ENCODE measurements at places on chromosomes 6 and 20.
A peak's percentile ranks its signal among the peaks of the same experiment; 100 is the strongest.

DNA sequence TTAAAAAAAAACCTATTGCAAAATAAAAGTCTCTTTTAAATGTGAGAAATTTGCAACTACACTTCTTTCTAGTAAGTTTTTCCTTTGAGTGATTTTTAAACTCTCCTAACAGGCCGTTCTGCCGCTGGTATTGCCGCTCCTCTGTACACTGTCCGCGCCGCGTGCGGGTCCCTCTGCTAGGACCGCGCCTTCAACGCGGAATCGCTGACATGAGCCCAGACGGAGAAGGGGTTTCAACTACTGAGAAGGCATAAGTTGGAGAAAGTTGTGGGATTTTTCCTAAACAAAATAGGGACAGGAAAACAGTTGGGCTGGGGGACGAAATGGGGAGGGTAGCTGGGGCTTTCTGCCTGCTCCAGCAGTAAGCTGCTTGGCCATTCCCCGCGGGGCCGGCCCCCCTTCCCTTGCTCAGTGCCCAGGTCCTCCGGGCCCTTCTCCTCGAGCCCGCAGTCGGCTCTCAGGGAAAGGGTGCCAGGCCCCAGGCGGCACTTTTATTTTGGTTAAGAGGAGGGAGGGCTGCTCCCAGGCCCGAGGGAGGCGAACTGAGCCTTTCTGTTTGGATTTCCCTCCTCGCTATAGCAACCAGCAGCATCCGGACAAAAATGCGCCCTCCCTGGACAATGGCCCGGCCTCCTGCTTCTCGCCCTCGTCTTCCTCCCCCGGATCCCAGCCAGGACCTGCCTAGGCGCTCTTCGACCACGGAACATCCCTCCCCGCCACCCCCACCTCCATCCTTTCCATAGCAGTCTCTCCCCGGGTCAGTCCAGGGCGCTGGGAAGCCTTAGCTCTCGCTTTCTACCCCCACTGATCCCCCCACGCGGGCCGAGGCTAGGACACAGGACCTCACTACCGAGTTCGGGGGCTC lies 6.8 kb upstream of the POU3F2 start:
- no peak for DNase-seq

DNA sequence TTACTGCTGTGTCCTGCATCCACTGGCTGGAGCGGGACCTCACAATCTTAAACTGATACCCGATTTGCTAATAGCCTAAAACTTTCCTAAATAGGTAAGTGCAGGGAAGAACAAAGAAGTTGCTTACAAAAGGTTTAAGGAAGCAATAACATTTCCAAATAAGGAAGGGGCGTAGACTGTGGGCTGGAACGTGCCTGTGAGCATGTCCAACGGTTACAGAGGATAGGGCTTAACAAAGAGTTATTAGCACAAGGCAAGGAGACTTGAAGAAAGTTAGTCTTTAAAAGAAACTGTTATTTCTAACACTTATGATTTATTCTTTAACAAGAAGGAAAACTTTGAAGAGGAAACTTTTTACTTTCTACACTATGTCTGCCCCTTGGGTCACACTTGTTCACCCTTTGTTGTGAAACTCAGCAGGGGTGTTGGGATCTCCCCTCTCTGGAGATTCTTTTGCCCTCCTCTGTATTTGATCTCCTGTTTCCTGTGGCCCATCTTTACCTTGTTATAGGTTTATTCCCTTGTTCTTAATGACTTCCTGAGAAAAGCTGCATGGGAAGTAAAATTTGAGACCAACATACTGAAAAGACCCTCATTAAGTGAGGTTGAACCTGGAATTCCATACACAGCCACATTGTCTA lies 28.7 kb downstream of the KAT14 start:
- no peak for DNase-seq

DNA sequence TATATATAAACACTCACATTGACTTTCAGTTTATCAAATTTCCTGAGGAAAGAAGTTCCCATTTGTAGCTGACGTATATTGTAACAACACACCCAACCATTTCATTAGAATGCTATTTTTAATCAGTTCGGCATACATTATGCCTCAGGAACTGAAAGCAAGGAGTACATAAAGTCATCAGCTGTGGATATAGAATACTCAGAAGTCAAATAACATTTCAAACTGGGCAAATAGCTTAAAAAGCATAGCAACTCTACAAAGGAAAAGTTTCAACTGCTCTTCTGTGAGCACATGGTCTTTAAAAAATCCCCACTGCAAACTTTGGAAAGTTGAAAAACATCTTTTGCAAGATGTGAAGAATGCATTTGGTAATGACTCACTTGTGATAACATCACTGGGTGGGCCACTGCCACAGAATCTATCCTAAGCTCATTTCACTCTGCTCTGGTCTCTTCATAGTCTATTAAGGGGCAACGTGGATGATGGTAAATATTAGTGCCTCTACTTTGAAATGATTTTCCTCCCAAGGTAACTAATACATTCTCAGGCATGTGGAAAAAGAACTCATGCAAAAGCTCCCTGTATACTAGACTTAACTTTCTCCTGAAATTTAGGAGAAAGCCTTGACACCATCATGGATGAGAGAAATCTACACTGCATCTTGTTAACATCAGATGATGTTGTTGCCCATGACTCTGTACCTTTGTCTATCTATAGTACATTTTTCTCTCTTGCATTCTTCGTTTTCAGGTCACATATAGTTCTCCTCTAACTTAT lies 49.2 kb downstream of the FYN start:
- peak; percentile 41 for DNase-seq

GRCh38 chr6:30640481-30640880 lies 6.5 kb upstream of the C6orf136 start:
- DNase-seq, result peak; percentile 9

DNA sequence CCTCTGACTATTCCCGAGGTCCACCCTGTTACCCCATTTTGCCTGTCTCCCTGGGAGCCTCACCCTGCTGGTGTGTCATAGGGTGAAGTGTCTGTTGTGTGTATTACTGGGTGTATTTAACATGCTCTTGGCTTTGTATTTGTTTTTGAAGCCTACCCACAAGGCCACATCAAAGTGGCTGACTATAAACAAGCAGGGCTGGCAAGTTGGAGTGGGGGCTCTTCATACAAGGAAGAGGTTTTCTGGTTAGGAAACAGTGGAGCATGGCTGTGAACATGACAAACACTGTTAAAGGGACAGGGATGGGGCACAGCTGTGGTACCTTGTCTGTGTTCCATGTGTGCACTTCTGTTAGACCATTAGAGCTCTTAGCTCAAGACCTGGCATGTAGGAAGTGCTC lies 26.3 kb downstream of the HECA start:
- peak; percentile 13 for DNase-seq

DNA sequence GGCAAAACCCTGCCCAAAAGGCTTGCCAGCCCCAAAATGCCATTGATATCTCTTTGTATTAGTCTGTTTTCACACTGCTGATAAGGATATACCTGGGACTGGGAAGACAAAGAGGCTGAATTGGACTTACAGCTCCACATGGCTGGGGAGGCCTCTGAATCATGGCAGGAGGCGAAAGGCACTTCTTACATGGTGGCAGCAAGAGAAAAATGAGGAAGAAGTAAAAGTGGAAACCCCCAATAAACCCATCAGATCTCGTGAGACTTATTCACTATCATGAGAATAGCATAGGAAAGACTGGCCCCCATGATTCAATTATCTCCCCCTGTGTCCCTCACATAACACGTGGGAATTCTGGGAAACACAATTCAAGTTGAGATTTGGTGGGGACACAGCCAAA lies 28.6 kb downstream of the MBOAT1 start:
- no peak for DNase-seq

GRCh38 chr20:33337119-33337518 lies 54.1 kb downstream of the BPIFB1 start:
- peak; percentile 37 for DNase-seq

DNA sequence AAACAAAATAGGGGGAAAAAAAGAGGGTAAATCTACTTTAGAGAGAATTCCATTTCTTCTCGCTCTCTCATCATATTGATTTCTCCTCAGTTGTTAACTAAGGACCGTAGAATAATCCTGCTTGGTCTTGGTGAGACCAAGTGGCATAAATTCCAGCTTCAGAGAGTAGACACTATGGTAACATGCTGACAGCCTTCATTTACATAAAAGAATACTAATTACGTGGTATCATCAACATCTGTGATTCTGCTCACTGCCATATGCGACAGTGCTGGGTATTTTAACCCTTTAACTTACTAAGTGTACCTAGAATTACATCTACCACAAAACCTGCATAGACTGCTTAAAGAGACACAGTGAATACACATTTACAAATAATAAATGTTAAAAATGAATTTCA lies 27.1 kb downstream of the TOMM6 start:
- no peak for DNase-seq

- peak; percentile 63 for DNase-seq
Measured at GRCh38 chr20:37902504-37903313, at the start of gene VSTM2L. Gene VSTM2L, plus strand, starts transcription at chr20:37903127. Its CDS starts 224 bp downstream, at chr20:37903351.

DNA sequence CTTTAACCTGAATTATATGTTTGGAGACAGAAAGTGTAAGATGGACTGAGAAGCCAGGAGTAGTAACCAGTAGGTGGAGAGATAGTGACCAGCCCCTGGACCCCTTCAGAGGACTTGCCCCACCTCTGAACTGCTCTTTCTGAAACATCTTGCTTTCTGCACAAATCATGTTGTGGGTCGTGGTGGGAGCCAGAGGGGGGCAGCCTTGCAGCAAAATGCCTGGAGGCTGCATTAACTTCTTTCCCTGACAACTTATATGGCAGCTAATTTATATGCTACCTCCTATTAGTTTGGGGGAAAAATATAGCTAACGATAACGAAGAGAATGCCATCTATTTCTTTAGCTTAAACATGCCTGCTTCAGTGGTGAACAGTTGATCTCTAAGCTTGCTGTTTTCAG lies 859.8 kb downstream of the MAFB start:
- DNase-seq, result no peak

GRCh38 chr6:33716379-33716778 lies 4.9 kb upstream of the UQCC2 start:
- peak; percentile 46 for DNase-seq

GRCh38 chr6:140758169-140758877 lies 1374.4 kb upstream of the GJE1 start:
- DNase-seq, result no peak

DNA sequence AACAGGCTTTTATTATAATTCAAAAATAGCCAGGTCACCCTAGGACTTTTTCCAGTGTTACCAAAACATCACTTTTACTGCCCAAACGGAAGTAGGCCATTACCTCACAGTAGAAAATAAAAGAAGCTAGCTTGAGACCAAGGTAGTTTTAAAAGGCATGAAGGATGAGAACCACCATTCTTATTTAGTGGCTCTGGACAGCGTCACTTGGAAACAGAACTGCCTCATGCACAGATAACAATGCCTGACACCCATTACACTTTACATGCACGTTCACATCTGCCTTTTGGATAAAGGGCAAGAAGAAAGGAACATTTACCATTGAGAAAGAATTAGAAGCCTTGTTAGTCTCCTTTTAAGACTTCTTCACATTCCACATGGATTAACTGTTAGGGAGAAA lies 1.9 kb upstream of the PAQR8 start:
- DNase-seq, result no peak

GRCh38 chr20:62905536-62906117 lies 20.7 kb downstream of the DIDO1 start:
- no peak for DNase-seq

DNA sequence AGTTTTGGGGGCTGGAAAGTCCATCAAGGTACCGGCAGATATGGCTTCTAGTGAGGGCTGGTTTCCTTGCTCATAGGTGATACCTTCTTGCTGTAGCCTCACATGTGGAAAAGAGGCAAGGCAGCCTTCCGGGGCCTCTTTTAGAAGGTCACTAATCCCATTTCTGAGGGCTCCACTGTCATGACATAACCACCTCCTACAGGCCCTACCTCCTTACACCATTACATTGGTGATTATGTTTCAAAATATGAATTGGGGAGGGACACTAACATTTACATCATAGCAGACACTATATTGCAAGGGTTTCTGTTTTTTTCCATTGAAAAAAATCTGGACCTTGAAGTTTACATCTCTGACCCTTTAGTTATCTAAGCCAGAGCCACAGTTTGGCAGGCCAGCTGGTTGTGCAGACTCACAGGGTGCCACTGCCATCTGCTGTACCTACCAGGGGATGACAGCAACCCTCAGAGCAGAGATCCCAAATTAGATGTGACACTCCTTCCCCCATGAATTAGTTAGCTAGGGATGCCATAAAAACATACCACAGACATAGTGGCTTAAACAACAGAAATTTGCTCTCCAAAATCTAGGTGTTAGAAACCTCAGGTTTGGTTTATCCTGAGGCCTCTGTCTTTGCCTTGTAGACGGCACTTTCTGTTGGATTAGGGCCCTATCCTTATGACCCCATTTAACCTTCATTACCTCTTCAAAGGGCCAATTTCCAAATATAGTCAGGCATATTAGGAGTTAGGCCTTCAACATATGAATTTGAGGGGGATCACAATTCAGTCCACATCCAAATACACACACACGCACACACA lies 166.4 kb upstream of the RNF217 start:
- DNase-seq, result peak; percentile 52

DNA sequence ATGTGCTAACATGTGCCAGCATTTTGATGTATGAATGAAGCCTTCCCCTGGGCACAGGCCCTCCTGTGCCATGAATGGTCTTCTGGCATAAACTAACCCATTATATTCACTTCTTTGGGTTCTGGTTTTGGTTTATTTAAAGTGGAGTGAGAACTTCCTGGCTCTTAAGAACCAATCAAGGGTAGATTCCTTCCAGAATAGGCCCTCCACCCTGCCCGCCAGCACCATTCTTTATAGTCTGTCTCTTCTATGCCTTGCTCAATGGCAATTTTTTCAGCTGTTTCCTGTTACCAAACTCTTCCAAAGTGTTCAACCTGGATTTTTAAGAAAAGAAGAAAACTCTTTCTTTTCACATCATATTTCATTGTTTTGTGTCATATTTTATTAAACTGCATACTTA lies 44.1 kb downstream of the VEGFA start:
- no peak for DNase-seq

- no peak for DNase-seq
Measured at GRCh38 chr6:166314454-166314853, 6.3 kb upstream of the PRR18 start.

- DNase-seq, result no peak
Measured at GRCh38 chr20:20005342-20005741, 11.8 kb upstream of the NAA20 start.

- DNase-seq, result peak; percentile 71
Measured at GRCh38 chr20:1888796-1889463, 6.3 kb upstream of the SIRPA start.

GRCh38 chr20:45308117-45308778 lies at the start of gene MATN4:
Gene MATN4, minus strand, starts transcription at chr20:45308299. Its CDS starts 2,717 bp downstream, at chr20:45305582.
- DNase-seq, result no peak

- no peak for DNase-seq
Measured at GRCh38 chr20:34712525-34713192, 8.5 kb downstream of the TP53INP2 start.

DNA sequence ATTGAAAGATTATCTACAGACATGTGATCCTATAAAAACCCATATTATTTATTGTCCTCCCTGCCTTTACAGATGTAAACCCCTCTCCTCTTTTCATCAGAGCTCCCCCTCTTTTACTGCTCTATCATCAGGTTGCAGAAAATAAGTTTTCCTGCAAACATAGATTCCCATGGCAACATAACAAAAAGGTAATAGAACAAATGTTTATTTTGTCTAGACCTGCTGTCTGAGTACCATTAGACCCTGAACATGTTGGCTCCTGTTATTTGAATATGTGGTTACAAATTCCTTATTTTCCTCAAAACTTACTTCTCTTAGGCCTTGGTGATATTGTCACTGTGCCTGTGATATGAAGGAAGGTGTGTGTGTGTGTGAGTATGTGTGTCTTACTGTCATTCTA lies 11.5 kb downstream of the MAPK14 start:
- no peak for DNase-seq
